Activated CD4-positive, alpha-beta T cell treated with anti-CD3 and anti-CD28 coated beads, Interleukin-2, amount 50 U/mL, for 4 hours (primary cell): ENCODE measurements at places on chromosomes 3 and 15.

DNA sequence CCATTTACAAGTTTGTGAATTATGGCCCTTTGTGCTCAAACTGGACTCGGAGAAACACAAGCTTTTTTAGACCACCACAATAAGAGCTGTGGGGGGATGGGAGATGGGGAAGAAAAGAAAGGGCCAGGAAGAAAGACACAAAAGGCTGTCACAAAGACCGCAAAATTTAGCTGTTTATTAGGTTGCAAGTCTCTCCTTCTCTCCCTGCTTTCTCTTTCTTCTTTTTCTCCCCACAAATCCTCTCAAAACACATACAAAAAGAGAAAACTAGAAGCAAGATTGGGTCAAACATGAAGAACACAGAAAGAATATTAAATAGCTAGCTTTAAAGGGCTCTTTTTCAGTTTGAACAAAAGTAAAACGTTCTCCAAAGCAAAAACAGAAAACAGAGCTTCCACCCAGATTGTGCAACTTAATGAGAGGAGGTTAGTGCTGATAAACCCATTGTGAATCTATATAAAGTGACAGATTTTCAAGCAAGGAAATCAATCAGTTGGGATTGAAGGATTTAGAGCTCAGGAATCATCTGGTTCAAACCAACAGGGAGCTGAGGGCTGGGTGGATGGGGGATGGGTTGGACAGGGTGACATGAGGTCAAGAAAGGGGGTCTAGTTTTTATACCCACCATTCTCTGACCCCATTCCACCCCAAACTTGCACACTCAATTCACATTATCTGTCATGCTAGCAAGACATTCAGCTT, 87.3 kb downstream of the DHX30 start:
- no peak for DNase-seq

GRCh38 chr3:119870512-119870911, 88.6 kb downstream of the NR1I2 start:
- DNase-seq, result no peak

DNA sequence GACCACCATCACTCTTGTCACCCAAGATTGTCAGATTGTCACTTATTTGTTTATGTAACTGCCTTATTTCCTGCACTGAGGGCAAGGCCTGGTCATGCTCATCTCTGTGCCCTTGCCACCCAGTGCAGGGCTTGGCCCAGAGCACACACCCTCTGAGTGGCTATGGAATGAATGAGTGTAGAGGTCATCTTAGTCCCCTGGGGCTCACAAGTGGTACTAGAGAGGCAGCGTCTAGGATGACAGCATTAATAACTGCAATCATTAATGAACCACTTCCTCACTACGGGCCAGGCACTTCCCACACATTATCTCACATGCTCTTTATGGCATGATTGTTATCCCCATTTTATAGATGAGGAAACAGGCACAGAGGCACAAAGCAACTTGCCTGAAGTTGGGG, 117.0 kb downstream of the SMAD6 start:
- DNase-seq, result no peak

DNA sequence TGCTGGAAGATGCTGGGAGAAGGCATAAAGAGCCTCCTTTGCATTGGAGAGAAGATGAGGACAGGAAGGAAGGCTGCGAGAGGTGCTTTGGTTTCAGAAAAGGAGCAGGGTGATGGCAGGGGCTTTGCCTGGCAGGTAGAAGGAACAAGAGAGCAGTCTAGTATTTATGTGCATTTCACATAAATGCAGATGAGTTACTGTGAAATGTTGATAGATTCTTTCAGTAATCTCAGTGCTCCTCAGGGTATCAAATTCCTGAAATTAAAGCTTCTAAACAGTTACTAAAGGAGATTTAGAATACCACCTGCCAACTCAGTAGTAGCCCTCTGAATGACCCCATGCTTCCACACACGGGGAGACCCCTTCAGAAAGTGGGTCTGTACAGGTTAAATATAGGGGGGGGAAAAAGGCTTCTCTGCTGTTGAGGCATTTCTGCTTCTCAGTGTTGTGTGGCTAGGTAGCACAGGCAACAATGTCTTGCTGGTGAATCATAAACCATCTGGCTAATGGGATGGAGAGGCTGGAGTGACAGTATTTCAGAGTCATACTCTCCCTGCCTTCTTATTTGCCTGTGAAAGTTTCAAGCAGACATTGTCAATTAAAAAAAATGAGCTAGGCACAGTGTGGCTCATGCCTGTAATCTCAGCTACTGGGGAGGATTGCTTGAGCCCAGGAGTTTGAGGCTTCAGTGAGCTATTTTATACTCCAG, 14.3 kb upstream of the FBXL22 start:
- DNase-seq, result no peak

- DNase-seq, result no peak
These were observed 40.0 kb downstream of the PAQR5 start for GRCh38 chr15:69338535-69339213.

GRCh38 chr15:32646291-32646690, 4.8 kb downstream of the SCG5 start:
- no peak for DNase-seq

GRCh38 chr15:48644827-48645557, 517 bp downstream of the FBN1 start:
- no peak for DNase-seq

DNA sequence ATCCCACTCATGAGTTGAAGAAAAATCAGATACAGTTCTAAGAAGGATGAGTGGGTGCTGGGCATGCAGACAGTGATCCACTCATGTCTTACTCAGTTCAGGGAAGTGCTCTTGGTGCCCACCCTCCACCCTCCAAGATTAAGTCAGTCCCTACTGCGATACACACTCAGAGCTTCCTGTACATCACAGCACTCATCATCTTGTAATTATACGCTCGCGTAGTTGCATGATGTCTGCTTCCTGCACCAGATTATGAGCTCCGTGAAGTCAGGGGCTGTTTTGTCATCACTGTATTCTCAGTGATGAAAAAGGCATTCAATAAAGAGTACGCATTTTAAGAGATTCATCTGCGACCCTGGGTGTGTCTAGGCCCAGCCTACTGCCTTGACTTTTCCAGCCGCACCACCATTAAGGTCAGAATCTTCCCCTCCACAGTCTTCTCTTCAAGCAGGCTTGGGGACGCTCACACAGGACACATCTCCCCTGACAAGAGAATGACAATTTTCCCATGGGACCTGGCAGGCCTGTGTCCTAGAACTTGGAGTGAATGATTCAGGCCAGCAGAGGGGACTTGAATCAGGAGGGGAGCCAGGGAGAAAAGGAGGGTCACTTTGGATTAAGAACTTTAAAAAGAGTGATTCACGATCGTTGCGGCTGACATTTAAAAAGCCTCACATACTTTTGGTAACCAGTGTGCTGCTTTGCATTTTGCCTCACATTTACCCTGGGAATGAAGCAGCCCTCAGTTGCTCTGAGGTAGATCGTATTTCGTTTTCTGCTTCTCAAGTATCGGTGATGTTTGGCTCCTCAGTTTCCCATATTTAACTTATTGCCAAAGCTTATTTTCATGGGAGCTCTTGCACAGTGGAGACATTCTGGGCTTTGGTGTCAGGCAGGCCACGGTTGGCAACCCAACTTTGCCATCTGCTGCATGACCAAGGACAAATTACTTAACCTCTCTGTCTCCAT, 7.9 kb upstream of the PDE8A start:
- no peak for DNase-seq

DNA sequence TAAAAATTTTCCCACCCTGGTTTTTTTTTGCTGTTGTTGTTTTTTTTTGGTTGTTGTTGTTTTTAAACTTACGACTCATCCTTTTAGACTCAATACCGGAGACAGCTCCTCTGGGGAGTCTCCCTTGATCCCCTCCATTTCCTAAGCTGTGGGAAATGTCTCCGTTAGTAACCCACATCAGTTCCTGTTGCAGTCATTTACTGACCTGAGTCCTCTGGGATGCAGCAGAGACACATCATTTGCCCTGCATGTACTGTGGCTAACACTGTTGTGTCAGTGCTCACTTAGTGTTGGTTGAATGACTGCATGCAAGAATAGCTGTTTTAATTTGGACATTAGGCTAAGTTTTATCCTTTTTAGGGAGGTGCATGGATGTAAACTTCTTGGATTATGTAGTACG, 83.8 kb downstream of the MBNL1 start:
- DNase-seq, result no peak

DNA sequence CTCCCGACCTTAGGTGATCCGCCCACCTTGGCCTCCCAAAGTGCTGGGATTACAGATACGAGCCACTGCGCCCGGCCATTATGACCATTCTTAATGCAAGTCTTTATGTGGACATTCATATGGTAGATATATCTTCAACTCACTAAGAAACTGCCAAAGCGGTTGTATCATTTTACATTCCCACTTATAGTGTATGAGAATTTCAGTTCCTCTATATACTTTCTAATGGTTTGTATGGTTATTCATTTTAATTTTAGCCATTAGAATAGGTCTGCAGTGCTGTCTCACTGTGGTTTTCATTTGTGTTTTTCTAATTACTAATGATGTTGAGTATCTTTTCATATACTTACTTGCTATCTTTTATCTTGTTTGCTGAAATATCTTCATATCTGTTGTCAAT, 32.5 kb downstream of the TCF12 start:
- no peak for DNase-seq

DNA sequence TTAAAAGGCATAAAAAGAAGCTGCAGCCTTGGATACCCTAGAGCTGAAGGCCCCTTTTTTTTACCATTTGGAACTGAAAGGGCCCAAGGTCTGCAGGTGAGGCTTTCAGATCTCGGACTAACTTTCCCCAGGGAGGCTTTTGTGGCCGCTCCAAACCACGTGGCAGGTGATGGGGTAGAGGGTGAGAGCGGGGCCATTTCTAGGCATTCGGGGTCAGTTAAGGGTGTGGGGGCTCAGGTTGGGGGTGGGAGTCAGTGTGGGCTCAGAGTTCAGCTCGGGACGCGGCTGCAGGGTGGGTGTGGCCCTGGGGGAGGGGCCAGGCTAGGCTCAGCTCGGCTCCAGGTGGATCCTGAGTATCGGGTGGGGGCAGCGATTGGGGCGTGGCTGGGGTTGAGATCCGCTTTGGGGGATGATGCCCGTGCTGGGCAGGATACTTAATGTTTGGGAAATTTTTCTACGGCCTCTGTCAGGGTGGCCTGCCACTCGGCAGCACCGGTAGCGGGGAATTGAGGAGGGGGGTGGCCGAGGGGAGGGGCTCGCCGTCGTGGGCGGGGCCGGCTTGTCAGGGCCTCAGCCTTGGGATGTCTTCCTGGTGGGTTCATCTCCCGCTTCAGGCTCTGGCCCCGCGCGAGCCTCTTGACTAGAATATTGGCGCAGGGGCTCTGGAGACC, 2.5 kb downstream of the KLF13 start:
- no peak for DNase-seq

DNA sequence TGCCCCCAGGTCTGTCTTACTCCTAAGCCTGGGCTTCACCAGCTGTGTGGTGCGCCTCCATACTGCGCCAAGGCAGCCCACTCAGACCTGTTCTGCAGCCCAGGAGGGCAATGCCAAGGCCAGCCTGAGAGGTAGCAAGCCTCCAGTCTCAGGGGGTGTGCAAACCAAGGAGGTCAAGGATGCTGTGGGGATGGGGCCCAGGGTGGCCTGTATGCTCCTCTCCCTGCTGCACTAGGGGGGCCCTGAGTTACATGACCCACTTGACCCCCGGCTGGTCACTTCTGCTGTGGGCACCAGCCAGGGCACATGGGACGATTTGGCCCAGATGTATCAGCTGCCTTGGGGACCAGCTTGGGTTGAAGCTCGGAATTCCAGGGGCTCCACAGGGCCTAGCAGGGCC, 70.0 kb upstream of the SLC6A6 start:
- DNase-seq, result no peak

GRCh38 chr3:15015456-15015855, 49.7 kb downstream of the MRPS25 start:
- DNase-seq, result no peak

- no peak for DNase-seq
These were observed 75.2 kb downstream of the DUT start for GRCh38 chr15:48406266-48406891.

GRCh38 chr15:49063402-49064280, 17.4 kb upstream of the SECISBP2L start:
- DNase-seq, result no peak

DNA sequence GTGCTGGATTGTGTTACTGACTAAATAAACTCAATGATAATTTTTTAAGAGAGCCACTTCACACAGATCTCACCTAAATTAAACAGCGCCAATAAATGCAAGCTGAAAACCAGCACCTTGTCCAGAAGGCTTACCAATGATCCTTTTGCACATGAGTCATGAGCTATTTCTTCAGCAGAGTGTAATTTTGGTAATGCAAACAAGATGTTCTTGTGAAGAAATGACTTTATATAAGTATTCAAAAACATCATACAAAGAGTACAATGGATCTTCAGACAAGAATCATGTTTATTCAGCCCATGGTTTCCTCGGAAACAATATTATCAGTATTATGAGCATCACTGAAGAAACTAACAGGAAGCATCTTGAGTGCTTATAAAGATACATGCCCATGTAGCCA, 263.8 kb upstream of the UBE2E2 start:
- DNase-seq, result no peak

DNA sequence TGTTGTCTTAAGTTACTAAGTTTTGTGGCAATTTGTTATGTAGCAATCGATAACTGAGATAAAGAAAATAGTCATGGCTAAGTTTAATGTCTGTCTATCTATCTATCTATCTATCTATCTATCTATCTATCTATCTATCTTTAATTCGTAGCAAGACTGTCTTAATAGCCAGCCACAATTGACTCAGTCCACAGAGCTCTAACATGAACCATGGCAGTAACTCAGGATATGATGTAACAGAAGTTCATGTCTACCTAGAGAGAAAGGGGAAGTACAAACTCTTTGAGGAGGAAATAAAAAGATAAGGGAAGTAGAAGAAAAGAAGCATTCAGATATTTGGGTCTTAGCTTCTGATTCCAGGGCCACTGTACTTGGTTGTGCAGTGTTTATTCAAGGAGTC, 61.5 kb upstream of the FNDC3B start:
- DNase-seq, result no peak

DNA sequence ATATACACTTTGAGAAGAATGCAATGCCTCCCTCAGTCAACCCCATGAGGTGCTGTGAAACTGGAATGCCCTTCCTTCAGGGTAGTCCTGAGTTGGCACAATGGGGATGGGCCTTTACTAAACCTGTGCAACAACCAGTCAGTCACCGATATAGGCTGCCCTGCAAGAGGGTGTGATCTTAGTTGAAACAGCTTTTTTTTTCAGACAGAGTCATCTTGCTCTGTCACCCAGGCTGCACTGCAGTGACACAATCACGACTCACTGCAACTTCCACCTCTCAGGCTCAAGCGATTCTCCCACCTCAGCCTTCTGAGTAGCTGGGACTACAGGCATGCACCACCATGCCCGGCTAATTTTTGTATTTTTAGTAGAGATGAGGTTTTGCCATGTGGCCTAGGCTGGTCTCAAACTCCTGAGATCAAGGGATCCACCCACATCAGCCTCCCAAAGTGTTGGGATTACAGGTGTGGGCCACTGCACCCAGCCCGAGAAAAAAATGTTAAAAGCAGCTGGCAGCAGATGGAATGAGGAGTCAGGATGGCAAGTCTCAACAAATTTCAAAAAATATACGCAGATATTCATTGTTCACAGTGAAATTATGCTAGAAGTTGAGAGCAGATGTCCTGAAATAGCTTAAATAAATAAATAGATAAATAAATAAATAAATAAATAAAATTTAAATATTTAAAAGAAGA, 31.8 kb downstream of the MYO5A start:
- DNase-seq, result peak; percentile 18
